ENCODE measurements at places on chromosomes 2 and 18.

DNA sequence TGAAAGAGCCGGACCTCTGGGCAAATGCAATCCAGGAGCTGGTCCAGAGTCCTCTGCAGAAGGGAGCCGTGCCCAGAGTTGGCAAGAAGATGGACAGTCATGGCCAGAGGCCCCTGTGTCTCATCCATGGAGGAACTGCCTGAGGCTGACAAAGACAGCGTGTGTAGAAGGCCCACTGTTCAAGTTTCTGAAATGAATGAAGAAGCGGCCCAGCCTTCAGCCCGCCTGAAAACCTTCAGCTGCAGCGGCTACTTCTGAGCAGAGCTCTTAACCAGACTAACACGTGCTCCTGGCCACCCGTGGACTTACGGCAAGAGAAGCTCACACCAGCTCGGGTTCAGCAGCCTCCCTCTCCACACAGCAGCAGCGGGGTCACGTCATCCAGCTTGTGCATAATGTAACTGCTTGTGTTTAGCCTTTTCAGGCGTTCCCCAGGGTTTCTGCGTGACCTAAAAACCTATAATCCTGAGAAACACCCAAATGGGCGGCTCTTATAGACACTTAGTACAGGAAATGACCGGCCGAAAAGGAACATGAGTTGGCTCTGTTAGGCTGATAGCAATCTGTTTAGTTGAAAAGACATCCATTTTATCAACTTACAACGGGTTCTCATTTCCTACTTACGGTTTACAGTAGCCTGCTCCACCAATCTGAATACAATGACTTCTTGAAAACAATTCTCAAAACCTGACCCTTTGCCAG, at the start of gene FAM124B:
Gene FAM124B (minus strand): TSS at position 467 of the 702 bp plus-strand sequence. CDS start 339 bp downstream, at position 128.
- DNase-seq: no peak

DNA sequence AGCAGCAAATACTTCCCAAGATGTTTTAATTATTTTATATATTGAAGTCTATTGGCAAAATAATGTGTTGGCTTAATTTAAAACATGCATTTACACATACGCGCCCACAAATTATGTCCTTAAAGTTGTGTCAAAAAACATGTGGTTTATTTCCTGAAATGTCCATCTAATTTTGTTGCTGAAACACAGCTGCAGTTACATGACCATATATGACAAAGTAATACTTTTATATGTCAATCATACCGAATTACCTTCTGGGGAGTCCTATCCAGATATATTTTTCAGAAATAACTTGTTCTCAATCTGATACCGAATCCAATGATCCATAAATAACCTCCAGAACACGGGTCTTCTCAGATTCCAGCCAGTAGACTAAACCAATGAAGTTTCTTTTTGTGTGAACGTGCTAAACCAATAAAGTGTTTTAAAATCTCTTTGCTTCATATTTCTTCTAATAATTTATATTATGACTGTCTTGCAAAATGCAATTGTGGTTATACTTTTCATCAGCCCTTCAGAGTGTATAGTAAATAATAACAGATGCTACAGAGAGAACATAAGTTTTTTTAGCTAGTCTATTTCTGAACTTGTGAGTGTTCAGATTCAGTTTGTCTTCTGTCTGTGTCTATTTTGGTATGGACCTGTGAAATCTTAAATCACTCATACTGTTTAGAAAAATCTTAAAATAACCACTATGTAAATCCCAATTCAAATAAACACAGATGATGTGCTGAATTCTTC, 2.4 kb downstream of the SCG2 start:
- no peak for DNase-seq

- DNase-seq: no peak
These were observed 350.0 kb downstream of the AKAIN1 start for GRCh38 chr18:4847056-4847455.

DNA sequence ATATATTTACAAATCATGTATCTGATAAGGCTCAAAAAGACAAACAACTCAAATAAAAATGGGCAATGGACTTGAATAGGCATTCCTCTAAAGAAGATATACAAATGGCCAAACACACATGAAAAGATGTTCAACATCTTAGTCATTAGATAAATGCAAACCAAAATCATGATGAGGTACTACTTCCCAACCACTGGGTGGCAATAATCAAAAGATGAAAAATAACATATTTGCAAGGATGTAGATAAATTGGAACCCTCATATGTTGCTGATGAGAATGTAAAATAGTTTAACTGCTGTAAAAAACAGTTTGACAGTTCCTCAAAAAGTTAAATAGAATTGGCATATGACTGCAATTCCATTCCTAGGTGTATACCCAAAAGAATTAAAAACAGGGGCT, 132.3 kb downstream of the TTC32 start:
- no peak for DNase-seq

DNA sequence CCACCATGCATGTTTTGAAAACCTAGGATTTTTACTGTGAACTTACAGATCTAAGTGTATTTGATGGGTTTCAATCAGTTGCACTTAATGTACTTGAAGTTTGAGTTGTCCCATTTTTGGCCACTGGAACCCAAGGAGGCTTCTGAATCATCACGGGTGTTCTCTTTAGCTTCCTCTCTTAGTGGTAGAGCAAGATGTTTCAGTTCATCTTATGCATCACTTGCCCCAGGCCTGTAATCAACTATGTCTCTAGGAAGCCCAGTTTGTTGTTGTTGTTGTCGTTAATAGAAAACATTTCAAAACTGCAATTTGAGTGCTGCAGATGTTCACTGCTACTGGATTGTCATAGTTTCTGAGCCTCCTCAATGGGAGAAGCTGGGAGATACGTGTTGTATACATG, 97.0 kb downstream of the FHOD3 start:
- no peak for DNase-seq

DNA sequence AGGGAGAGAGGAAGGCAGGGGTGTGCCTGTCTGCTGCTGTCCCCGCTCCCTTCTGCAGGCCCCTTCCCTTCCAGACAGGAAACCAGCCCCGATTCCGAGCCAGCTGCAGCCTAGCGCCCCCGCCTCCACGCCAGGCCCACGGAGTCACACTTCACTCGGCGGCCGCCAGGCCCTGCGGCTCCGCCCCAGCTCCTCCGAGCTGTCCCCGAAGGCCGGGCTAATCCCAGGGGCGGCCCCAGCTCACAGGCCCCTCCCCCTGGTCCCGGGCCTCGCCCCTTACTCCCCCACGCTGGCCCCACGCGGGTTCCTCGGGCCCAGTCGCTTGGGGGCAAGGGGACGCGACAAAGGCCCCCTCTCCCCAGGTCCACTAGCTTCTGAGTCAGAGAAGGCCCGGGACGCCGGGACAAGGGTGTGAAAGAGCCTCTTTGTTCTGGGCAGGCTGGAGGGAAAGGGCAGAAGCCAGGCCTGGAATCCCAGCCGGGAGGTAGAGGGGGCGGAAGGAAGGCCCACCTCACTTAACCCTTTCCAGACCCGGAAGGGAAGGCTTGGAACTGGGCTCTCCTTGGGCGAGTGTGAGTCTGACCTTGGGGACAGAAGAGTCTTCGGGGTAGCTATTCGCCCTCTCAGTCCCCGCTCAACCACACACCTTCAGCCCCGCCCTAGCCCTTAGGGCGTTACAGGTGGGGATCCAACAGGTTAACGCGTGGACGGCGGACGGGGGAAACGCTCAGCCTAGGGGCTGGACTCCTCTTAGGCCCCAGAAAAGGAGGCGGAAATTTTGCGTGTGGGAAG, 1.2 kb downstream of the RTKN start:
- no peak for DNase-seq

Measured in stimulated activated CD4-positive, alpha-beta T cell treated with anti-CD3 and anti-CD28 coated beads, Interleukin-12 subunit alpha, Interleukin-12 subunit beta, amount 100 ng/mL, for 48 hours (primary cell).